Hair follicle dermal papilla cell (primary cell): ENCODE measurements at places on chromosomes 1 and 21. TPM values are rescaled to one million over a fixed set of nuclear protein-coding genes. Genes with fewer than 3 reads are reported as not detected.

Gene PODN
- total RNA-seq: 20.8 and 23.0 TPM in 2 replicates

Gene GABPB2
- total RNA-seq: 18.8 and 19.3 TPM in 2 replicates

Gene LRRC53
- not detected in 2 replicates for total RNA-seq

Gene SPRR2E
- not detected in 2 replicates for total RNA-seq

Gene NUDT4B
- total RNA-seq: 34.7 and 51.4 TPM in 2 replicates

Gene KCNQ4
- 0.12 and 0.16 TPM in 2 replicates for total RNA-seq

Gene SLC66A1
- 24.2 and 25.6 TPM in 2 replicates for total RNA-seq

Gene FCGR3A
- total RNA-seq: not detected in 2 replicates

Gene ECM1
- total RNA-seq: 72.5 and 87.1 TPM in 2 replicates

Gene CD53
- total RNA-seq: not detected in 2 replicates

Gene FCRLB
- total RNA-seq: 0.49 and 0.73 TPM in 2 replicates

Gene ADAMTS4
- 15.5 and 21.4 TPM in 2 replicates for total RNA-seq

Gene AZIN2
- total RNA-seq: 6.7 and 14.0 TPM in 2 replicates

Gene RIPPLY3
- 0.16 and 0.36 TPM in 2 replicates for total RNA-seq

Gene RNU5D-1
- not detected in 2 replicates for total RNA-seq

Gene FAM177B
- not detected in 2 replicates for total RNA-seq

Gene AHCYL1
- 53.1 and 64.4 TPM in 2 replicates for total RNA-seq
